ENCODE measurements at places on chromosomes 1 and 21. TPM values are rescaled to one million over a fixed set of nuclear protein-coding genes. Genes with fewer than 3 reads are reported as not detected.

SPRR2D gene
- total RNA-seq, result 1,669 TPM

BCL2L15 gene
- 8.4 TPM for total RNA-seq

TRIM17 gene
- total RNA-seq, result 1.3 TPM

CD58 gene
- 19.8 TPM for total RNA-seq

KRTAP7-1 gene
- not detected for total RNA-seq

SLFNL1 gene
- 0.08 TPM for total RNA-seq

TNFRSF18 gene
- 16.3 TPM for total RNA-seq

AQP10 gene
- total RNA-seq, result not detected

ANKRD35 gene
- total RNA-seq, result 13.7 TPM

CHIA gene
- total RNA-seq, result not detected

C1orf185 gene
- total RNA-seq, result not detected

AMPD1 gene
- total RNA-seq, result not detected

HHAT gene
- 4.0 TPM for total RNA-seq

ZFYVE9 gene
- total RNA-seq, result 12.1 TPM

TNFSF4 gene
- 0.12 TPM for total RNA-seq

DNAJC28 gene
- total RNA-seq, result 0.52 TPM

SMYD2 gene
- 32.1 TPM for total RNA-seq

CFH gene
- 33.9 TPM for total RNA-seq

ADGRL4 gene
- 3.5 TPM for total RNA-seq

SPRR2E gene
- 1,779 TPM for total RNA-seq

NCAM2 gene
- not detected for total RNA-seq

GPR37L1 gene
- total RNA-seq, result 0.12 TPM

CFAP74 gene
- total RNA-seq, result not detected

STUM gene
- total RNA-seq, result 0.24 TPM

IL23R gene
- total RNA-seq, result 0.12 TPM

SPRR2B gene
- 27.1 TPM for total RNA-seq

NUP210L gene
- total RNA-seq, result 0.04 TPM

HAX1 gene
- total RNA-seq, result 86.6 TPM

AIM2 gene
- total RNA-seq, result 0.52 TPM

RGS13 gene
- total RNA-seq, result not detected

RHOU gene
- total RNA-seq, result 2.1 TPM

PRKAA2 gene
- total RNA-seq, result 0.44 TPM

ATXN7L2 gene
- total RNA-seq, result 2.7 TPM

FAM151A gene
- not detected for total RNA-seq

MCOLN2 gene
- 0.52 TPM for total RNA-seq

Data from esophagus mucosa (tissue), 1 donor.